ENCODE measurements at places on chromosomes 4 and X.

DNA sequence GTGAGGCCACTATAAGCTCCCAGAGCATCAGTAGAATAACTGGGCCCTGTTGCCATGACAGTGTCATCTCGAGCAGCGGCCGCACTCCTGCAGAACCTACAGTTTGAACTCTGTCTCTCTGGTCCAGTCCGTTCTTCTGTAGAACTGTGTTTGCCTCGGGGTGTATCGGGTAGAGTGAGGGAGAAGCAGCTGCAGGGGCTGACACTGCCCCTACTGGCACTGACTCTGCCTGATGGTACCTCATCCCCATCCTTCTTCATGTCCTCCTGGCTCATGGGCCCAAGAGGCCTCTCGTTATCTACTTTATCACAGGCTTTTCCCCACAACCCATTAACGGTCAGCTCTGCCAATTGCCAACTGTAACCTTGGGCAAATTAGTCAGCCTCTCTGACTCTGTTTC is 96.5 kb downstream of the NPNT start:
- no peak for DNase-seq

DNA sequence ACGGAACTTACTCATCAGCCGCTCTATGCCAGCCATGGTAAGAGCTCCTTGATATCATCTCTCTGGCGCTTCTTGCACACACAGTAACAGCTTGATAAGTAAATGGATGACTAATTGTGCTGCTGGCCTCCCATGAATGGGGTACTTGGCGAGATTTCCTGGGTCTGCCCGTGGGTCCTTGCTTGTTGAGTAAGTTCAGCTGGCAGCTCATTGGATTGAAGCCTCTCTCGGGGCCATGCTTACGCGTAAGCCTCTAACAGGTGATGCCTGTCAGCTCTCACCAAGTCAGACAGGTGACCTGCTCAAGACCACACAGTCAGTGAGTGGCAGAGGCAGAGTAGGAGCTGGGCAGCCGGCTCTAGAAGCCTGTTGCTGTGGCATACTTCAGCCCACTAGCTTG is 7.7 kb downstream of the NSG1 start:
- no peak for DNase-seq

DNA sequence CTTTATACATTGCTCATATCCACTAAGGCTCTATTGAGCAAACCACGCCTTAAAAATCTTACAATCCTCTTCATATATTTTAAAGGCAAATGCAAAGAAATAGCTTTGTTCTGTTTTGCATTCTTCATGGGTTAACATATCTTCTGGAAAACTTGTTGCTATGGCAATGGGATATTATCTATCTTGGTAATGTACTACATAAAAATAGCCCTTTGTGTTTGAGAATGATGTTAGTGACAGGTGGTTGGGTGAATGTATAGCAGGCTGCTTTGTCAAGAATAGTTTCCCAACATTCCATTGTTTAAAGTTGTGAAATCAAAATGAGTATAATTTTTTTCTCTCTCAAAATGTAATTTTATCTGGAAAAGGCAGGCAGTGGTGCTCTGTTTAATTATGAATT is 16.8 kb downstream of the REPS2 start:
- no peak for DNase-seq

DNA sequence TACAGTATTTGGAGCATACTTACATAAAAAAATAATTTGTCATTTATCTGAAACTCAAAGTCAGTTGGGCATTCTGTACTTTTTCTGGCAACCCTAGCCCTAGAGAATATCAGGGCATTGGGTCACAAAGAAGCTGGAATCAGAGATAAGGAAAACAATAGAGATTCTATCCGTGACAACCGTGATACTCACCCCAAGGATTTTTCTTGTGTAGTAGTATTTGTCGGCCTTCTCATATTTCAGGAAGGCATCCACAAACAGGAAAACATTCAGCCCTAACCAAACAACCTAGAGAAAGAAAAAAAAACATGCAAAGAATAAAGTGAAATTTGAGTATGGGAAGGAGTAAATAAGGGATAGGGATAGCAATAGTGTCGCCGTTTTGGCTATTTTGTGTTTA is 3.6 kb downstream of the NOX1 start:
- DNase-seq: no peak

- no peak for DNase-seq
Measured at GRCh38 chrX:94204524-94204923, 530.5 kb downstream of the FAM133A start.

GRCh38 chrX:128020701-128021100 is 31.5 kb downstream of the ACTRT1 start:
- no peak for DNase-seq

GRCh38 chr4:184066584-184067300 is 150.9 kb downstream of the ENPP6 start:
- no peak for DNase-seq

DNA sequence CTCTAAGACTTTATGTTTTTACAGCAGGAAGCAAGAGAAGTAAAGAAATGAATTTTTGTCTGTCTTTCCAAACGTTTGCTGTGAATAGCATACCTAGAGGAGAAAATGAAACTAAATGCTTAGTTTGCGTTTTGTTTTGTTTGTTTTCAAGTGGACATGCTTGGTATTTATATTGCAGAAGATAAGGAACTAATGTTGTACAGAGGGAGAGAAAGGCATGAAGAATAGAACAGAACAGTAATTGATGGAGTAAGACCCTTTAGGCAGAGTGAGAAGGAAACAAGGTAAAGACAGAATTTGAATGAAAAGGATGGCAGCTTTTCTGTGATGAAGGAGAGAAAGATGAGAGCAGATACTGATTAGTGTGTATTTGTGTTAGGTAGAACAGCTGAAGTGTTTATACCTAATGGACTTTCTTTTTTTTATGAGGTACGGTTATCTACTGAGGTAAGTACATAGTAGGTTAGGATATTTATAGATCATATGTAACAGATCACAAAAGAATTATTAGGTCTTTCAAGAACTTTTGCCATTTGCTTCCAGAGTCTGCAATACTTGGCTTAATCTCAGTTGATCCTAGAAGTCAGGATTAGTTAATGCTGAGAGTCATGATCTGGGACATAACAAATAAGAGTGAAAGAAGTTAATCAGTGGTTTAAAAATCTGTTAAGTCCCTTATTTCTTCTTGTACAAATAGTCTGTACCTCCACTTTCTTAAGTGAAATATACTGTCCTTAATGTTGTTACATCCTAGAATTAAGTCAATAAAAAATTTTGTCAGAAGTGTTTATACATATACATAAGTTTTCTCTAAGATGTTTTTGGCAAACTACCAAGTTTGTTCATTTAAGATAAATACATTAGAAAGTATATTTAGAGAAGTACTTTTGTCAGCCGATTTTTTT is 36.8 kb downstream of the FABP2 start:
- no peak for DNase-seq
